ENCODE measurements at places on chromosomes 6 and 20.

DNA sequence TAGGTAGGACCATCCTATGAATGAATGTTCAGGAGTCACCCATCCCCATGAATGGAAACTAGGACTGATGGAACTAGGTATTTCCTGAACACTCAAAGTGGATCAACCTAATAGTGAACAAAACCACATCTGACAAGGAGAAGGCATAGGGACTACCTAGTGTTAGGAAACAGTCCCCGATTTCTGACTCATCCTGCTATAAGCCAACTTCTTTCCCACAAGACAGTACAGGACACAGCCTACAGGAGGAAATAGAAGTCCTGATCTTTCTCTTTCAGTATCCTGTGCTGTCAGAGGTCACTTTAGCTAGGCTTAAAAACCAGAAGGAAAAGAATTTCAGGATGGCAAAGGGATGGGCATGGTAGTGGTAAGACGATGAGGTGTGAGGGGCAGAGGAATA, 19.5 kb upstream of the GMDS start:
- peaks cover 23% of the 10 kb centered on the region for H3K36me3 ChIP-seq
- no peak overlapping the region for H3K4me3 ChIP-seq
- no peaks in the 10 kb centered on the region for H3K27me3 ChIP-seq
- no peak for DNase-seq
- H3K27ac ChIP-seq = no peak overlapping the region
- no peaks in the 10 kb centered on the region for H3K4me1 ChIP-seq

- H3K4me1 ChIP-seq = peaks cover 22% of the 10 kb centered on the region
- no peaks in the 10 kb centered on the region for H3K36me3 ChIP-seq
- peak within 1 kb of the TSS; percentile 35 for H3K27ac ChIP-seq
- peak within 1 kb of the TSS; percentile 79 for H3K4me3 ChIP-seq
- peak; percentile 40 for DNase-seq
These were observed at the start of gene EBF4 for GRCh38 chr20:2692036-2692885. Gene EBF4 (plus strand): TSS chr20:2692780. CDS start chr20:2693646, 866 bp downstream.

- H3K36me3 ChIP-seq = peaks cover 2% of the 10 kb centered on the region
- peaks cover 26% of the 10 kb centered on the region for H3K4me1 ChIP-seq
- DNase-seq = peak; percentile 88
- H3K27ac ChIP-seq = peak within 1 kb of the TSS; percentile 83
- H3K4me3 ChIP-seq = peak within 1 kb of the TSS; percentile 80
These were observed at the start of gene ZBTB12 for GRCh38 chr6:31901953-31902643. Gene ZBTB12 (minus strand): TSS chr6:31902086. CDS start chr6:31901305, 781 bp downstream.

DNA sequence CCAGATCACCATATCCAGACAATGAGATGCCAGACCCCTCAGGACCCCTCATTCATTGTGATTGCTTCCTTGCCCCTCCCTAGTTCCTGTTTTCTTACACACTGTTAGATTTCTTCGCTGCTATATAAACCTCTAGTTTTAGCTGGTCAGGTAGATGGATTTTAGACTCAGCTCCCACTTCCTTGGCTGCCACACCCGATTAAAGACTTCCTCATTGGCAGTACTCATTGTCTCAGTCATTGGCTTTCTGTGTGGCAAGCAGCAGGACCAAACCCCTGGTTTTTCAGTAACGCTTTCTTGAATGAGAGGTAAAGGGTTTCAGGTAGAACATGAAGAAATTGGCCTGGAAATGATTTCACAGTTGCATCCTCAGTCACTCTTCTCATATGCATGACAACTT, 47.9 kb downstream of the QRSL1 start:
- no peak overlapping the region for H3K4me3 ChIP-seq
- no peak overlapping the region for H3K27ac ChIP-seq
- no peaks in the 10 kb centered on the region for H3K4me1 ChIP-seq

GRCh38 chr6:39801456-39802251, 9.5 kb downstream of the DAAM2 start:
- peaks cover 5% of the 10 kb centered on the region for H3K27me3 ChIP-seq
- H3K4me1 ChIP-seq = no peaks in the 10 kb centered on the region
- H3K36me3 ChIP-seq = no peaks in the 10 kb centered on the region
- DNase-seq = no peak
- H3K4me3 ChIP-seq = no peak overlapping the region

DNA sequence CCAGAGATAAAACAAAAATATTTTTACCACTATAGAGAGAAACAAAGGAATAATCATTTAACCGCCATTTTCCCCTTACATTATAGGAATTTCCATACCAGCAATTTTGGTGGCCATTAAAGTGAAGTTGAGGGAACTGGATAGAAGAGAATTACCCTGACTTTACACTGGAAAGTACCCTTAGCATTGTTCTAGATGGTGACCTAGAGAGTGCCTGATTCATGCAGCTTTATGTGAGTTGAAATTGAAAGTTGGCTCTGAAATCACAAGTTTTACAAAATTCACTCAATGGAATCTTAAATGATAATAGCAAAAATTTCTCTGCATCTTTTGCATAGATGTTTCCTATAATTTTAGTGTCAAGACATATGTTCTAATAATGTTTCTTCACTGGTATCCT, 55.7 kb upstream of the PREP start:
- peak overlapping the region; percentile 56 for H3K4me3 ChIP-seq
- no peak for DNase-seq
- peaks cover 4% of the 10 kb centered on the region for H3K36me3 ChIP-seq

DNA sequence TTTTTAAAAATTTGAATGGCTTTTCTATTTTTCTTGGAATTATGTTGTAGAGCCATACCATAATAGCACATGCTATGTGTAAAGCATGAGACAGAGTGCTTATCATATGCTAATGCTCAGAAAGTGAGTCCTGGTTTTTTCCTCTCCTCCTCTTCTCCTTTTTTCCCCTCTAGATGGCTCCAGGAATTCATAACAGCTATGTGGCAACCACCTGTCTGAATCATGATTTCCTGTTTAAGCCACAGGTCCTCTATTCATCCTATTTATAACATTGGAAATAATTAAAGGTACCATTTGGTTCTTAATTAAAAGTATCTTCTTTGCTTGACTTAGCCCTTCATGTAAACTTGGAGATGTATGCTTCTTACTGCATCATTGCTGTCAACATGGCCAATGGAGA, 260.0 kb upstream of the MAP3K7 start:
- H3K4me3 ChIP-seq = no peak overlapping the region
- H3K27me3 ChIP-seq = peaks cover 4% of the 10 kb centered on the region
- no peak overlapping the region for H3K27ac ChIP-seq
- H3K4me1 ChIP-seq = no peaks in the 10 kb centered on the region
- no peaks in the 10 kb centered on the region for H3K36me3 ChIP-seq

- peaks cover 66% of the 10 kb centered on the region for H3K36me3 ChIP-seq
- no peaks in the 10 kb centered on the region for H3K27me3 ChIP-seq
- H3K4me1 ChIP-seq = no peaks in the 10 kb centered on the region
- no peak overlapping the region for H3K4me3 ChIP-seq
These were observed 32.6 kb downstream of the TM9SF4 start for GRCh38 chr20:32142088-32142487.
